Small intestine (tissue), 16 donors: ENCODE measurements at places on chromosomes 2 and 18. TPM values are rescaled to one million over a fixed set of nuclear protein-coding genes. Genes with fewer than 3 reads are reported as not detected.

Gene FBLN7
- polyA plus RNA-seq: not detected

DNA sequence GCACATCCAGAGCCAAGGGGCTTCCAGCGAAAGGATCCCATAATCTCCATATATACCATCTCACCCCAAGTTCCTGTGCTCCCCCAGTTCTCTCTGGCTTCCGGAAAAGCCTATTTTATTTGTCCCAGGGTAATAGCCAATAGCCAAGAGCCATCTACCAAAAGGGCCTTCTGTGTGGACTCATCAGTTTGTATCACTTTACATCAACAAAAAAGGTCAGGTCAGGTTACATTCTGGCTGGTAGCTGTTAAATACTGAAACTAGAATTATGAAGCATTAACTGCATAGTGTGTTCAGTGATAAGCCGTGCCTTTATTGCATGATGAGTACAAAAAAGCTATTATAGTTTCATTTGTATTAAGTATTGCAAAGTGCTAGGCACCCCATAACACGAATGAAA lies 223.7 kb downstream of the IRS1 start:
- H3K4me1 ChIP-seq: peaks cover 3% of the 10 kb centered on the region
- no peaks in the 10 kb centered on the region for H3K36me3 ChIP-seq
- H3K27ac ChIP-seq: no peak overlapping the region
- H3K4me3 ChIP-seq: no peak overlapping the region
- no peaks in the 10 kb centered on the region for H3K27me3 ChIP-seq

DNA sequence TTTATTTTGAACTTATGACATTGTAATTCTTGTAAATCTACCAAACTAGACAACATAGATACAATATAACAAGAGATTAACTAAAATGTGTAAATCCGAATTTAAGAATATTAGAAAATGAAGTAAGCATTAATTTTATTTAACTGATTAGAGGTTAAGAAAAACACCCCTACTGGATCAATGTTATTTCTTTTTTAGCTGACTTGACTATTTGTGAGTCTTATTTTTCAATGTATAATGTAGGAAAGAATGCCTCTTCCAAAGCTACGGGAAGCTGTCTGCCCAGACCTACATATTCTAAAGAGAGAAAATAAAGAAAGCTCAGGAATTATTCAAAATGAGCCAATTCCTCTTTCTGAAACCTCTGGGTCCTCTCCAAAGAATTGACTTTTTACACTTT lies 490.8 kb upstream of the CDH7 start:
- no peaks in the 10 kb centered on the region for H3K36me3 ChIP-seq
- H3K4me1 ChIP-seq: no peaks in the 10 kb centered on the region
- H3K4me3 ChIP-seq: no peak overlapping the region
- no peak overlapping the region for H3K27ac ChIP-seq

DNA sequence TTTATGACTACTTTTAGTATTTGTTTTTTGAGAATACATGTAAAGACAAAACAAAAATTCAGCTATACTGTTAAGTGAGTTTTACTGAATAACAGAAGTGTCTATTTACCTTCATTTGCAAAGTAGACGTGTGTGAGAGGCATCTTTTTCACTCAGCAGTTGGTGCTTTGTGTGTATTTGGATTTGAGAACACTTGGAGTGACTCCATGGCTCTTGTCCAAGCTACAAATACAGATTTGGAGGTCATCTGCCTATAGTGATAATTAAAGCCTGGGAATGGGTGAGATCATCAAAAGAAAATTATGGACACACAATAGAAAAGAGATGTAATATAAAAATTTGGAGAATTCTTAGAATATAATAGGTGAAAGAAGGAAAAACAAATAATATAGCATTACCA lies 6.2 kb downstream of the NAB1 start:
- H3K27ac ChIP-seq: no peak overlapping the region
- no peak overlapping the region for H3K4me3 ChIP-seq
- H3K27me3 ChIP-seq: no peaks in the 10 kb centered on the region
- no peaks in the 10 kb centered on the region for H3K36me3 ChIP-seq
- H3K4me1 ChIP-seq: no peaks in the 10 kb centered on the region

Gene CERKL
- 1.1 TPM for polyA plus RNA-seq
